ENCODE measurements at places on chromosomes 11 and 22.

DNA sequence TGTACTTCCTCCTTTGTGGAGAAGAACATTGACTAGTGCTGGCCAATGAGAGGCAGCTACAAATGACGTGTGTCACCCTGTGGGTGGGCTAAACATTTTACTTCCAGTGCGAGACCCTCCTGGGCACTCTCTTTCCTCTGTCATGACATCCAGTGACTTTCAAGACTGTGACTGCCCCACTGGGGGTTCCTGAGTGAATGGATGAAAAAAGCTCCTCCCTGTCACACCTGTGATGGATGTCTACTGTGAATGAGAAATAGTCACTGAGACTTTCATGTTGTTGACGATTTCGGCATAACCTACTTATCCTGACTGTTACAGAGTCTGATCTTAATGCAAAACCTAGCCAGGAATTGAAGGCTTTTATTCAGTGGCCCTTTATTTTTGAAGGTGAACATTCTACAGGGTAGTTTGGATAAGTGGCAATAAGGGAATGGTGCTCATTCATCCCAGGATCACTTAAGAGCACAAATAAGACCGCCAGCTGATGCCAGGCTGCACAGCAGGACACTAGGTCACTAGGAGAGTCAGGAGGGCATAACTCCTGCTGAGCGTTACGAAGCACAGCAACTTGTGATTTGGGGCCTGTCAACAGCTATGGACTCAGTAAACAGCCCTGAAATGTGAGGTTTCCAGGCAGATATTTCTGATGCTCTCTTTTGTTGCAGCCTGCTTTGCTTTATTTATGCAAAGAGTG, 636.6 kb downstream of the NTM start:
- no peak for DNase-seq

DNA sequence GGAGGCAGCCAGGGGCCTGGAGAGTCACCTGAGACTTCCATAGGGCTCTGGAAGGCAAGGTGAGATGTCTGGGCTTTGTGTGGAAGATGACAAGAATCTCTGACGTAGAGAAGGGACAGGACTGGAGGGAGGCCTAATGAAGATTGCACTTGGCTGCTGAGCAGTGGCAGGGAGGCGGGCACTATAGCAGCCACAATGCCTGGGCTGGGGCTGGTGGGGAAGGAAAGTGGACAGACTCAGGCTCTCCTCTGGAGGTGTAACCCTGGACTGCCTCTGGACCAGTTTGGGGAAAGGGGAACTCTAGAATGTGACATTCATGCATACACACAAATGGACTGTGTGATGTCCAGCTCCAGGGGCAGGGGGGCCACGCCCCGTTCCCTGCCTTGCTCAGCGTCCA, 34.3 kb upstream of the CYP2D6 start:
- no peak for DNase-seq

DNA sequence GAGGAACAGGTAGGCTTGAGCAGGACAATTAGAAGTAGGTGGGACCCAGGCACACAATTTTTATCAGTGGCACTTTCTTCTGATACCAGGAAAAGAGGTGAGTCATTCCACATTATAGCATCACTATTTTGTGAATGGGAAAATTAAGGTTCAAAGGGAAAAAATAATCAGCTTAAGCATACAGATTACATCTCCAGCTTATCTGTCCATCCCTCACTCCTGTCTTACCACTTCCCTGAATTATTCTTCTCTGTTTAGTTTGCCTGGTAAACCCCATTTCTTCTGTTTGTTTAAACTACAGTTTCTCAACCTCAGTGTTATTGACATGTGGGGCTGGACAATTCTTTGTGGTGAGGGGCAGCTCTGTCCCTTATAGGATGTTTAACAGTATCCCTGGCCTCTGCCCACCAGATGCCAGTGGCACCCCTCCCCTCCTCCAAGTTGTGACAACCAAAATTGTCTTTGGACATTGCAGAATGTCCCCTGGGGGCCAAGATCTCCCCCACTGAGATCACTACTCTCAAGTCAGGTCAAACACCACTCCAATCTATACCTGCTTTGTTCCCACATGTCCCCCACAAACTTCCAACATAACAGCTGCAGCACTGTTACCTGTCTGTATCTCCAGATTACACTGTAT, 8.5 kb upstream of the XBP1 start:
- no peak for DNase-seq

DNA sequence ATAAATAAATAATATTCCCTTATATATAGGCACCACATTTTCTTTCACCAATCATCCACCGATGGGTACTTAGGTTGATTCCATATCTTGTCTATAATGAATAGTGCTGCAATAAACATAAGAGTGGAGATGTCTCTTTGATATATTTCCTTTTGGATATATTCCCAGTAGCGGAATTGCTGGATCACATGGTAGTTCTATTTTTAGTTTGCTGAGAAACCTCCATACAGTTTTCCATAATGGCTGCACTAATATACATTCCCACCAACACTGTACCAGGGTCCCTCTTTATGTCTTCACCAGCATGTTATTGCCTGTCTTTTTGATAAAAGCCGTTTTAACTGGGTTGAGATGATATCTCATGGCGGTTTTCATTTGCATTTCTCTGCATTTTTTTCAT, 23.6 kb downstream of the PAMR1 start:
- DNase-seq: no peak

- DNase-seq: no peak
Measured at GRCh38 chr22:24516301-24516737, 21.2 kb downstream of the UPB1 start.

- peak; percentile 99 for DNase-seq
Measured at GRCh38 chr11:506238-506994, 626 bp downstream of the RNH1 start.

DNA sequence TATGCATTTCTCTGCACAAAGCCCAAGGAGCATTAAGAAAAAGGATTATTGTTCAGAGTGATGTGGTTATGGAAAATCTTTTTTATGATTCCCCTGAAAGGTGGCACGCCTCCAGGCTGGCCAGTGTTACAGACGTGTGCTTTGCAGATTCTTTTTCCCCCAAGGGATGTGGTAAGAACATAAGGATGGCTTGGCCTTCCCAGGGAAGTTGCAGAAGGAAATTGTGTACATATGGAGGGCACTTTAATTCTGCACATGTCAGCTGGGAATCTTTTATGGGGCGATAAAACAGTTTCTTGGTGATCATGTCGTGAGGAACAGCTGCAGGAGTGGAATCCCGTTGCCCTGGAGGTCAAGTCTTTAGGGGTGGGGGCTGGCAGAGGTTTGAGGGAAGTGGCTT, 9.7 kb downstream of the SMARCB1 start:
- DNase-seq: no peak

DNA sequence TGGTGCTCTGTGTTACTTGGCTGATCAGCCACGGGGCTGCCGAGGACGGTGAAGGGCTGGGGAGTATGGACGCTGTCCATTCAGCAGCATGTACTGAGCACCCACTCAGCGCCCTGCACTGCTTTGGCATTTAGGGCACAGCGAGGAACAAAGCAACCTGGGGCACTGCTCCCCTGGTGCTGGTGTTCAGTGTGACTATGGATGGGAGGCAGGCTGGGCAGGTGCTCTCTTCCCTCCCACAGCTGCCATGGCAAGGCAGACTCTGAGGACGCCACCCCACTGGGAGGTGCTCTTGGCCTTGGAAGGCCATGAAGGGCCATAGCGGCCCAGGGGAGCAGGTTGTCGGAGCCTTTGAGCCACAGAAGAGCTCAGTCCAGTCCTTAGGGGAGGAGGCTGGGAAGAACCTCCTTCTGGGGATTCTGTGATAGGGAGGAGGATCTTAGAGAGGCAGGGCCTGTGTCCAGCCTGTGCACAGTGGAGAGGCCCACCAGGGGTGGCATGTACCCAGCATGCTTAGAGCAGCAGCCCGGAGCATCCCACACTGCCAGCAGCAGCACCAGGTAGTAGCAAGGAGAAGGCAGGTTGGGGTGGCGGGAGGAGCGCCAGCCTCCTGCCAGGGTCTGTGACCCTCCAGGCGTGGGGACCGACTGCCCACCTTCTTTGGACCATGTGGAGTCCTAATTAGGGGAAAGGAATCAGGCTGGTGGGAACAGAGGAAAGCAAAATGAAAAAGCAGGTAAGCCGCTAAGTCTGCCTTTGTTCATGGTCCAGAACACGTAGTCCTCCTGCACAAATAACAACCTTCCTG, 141.8 kb downstream of the MPPED1 start:
- DNase-seq: no peak

DNA sequence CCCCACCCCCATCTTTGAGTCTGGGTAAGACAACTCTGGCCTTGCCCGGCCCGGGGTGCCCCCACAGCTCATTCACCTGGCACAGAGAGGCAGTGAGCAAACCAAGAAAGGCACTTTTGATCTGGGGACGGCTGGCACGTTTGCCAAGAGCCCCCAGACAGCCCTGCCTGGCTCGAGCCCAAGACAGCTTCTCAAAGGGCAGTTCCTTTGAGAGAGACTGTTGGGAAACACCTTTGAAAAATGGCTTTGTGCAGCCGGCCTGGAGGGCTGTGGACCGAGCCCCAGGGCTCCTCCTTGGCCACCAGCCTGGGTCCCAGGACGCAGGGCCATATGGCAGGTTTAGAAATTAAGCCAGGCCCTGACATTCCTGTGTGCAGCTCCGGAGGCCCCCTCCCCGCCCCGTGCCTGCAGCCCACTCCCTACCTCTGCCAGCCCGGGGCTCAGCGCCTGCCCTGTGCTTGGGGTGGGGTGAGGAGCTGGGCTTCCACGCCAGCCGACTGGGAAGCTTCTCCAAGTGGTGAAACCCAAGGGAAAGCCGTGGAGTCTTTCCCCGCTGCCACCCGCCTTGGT, 50.2 kb upstream of the SMIM38 start:
- DNase-seq: no peak

DNA sequence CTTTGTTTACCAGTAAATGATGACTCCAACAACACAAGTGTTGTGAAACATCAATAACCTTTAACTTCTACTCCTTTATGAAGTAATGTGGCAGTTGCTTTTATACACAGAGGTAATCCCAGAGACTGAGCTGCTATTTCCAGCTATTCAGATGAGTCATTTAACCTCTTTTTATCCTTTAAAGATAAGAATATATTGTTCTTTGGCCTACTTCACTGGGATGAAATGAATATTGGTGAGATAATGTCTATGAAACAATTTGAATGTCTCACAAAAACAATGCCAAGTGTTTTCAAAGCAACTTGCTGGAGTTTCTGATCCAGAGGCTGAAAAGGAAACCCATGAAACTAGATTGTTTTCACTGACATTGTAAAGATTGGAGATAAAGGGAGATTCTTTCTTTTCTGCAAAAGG, 564.4 kb upstream of the LUZP2 start:
- no peak for DNase-seq

GRCh38 chr11:124902616-124903015, 5.0 kb upstream of the ROBO4 start:
- DNase-seq: no peak

DNA sequence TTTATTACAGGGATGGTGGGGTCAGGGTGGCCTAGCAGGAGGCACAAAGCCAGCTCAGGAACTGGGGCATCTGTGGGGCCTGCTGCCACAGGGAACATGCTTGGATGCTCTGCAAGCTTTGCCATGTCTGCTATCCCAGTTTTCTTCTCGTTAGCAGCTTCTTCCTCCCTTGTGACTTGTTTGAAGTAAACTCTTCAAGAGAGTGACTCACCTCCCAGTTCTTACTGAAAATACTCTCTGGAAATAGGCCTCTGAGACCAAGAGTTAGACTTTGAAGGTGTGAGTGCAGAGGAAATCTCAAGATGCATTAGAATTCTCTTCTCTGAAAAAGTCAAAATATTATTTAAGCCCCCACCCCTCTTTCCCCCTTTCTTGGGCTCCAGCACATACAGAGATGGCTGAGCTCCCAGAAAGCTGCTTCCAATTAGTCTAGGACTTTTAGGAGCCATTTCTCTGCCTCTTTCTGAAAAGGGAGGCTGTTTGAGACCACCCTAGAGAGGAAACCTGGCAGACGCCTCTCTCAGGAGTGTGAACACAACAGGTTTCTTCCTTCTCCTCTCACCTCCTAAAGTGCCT, 15.1 kb downstream of the CWC15 start:
- no peak for DNase-seq

DNA sequence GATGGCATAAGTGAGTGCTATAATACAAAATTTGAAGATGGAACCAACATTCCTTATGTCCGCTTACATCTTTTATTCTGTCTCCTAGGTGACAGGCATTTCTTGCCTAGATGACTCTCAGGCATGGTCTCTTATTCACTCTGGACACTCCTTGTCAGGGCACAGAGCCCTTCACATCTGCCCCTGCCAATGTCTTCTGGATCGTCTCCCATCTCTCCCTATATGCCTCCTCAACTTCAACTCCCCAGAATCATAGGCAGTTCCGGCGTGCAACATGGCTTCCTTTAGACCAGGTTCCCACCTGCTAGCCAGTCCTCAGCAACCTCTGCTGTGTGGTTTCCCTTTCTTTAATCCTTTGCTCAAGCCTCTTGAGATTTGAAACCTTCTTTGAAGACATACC, 300.9 kb downstream of the TENM4 start:
- no peak for DNase-seq

DNA sequence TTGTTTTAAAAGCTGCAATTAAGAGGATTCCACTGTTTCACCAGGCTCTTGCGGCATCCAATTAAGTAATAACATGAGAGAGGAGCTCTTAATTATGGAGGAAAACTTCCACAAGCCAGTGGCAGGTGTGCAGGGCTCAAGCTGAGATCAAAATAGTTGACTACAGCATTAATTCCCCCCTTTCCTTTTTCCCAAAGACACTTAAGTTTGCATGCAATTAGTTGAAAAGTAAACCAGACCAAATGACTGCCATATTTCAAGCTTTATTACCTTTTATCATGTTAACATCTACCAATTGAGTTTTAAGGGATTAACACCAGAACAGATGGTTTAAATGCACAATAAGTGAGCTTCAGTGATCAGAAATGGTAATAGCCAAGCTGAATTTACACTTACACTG, 32.1 kb downstream of the FAM168A start:
- no peak for DNase-seq

DNA sequence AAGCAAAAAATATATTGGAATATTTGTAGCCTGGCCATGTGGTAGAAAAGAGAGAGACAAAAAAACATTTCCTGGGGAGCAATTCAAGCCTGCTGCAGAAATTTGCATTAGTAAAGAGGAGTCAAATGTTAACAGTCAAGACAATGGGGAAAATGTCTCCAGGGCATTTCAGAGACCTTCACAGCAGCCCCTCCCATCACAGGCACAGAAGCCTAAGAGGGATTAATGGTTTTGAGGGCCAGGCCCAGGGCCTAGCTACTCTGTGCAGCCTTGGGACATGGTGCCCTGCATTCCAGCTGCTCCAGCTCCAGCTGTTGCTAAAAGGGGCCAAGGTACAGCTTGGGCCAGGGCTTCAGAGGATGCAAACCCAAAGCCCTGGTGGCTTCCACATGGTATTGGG, 46.8 kb downstream of the PGR start:
- no peak for DNase-seq

- DNase-seq: no peak
Measured at GRCh38 chr11:134049303-134049702, 19.6 kb upstream of the JAM3 start.

DNA sequence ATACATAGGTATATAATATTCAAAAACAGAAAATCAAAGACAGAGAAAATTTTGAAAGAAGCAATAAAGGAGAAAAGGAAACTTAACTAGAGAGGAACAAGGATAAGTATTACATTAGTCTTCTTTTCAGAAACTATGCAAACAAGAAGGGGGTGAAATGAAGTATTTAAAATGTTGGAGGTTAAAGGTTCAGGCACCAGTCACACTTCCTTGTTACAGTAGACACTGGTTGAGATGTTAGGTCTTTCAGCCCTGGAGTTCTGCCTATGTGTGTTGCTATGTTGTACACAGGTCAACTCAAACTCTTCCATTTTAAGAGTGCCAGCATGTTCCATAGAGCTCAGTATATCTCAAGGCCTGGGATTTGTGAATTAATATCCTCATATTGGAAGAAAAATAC, 6.0 kb upstream of the MS4A4A start:
- DNase-seq: no peak

GRCh38 chr11:93922830-93923229, 72.4 kb upstream of the VSTM5 start:
- no peak for DNase-seq
